Stimulated activated CD4-positive, alpha-beta T cell treated with anti-CD3 and anti-CD28 coated beads, Interleukin-15, amount 100 ng/mL, for 48 hours (primary cell): ENCODE measurements at places on chromosomes 1 and 21.

DNA sequence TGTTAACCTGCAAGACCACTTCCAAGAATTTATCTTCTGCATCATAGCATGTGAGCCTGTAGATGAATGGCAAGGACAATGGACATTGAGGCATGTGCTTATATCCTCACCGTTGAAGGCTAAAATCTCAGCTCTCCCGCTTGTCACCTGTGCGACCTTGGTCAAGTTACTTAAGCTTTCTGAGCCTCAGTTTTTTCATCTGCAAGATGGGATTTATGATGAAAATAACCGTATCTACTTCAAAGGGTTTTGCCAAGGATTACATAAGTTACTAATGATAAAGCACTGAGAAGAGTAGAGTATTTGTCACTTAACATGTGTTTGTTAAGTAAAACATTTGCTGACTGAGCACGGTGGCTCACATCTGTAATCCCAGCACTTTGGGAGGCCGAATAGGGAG, 14.9 kb downstream of the RAP1GAP start:
- no peak for DNase-seq

DNA sequence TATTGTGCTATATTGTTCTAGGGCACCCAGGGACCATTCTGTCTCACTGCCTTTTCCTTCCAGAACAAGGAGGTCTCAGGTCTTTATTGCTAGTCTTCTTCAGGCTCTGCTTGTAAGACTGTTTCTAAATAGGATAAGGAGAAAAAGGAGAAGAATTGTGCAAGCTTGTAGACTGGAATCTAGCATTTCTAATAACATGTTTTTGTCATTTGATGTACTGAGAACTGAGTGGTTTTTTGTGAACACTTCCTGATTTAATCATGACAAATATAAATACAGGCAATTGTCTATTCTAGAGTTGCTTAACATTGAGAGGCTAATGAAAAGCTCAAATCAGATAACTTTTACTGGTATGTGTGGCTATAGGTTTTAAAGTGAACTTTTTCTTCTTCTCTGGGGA, 77.6 kb downstream of the CLIC4 start:
- no peak for DNase-seq

DNA sequence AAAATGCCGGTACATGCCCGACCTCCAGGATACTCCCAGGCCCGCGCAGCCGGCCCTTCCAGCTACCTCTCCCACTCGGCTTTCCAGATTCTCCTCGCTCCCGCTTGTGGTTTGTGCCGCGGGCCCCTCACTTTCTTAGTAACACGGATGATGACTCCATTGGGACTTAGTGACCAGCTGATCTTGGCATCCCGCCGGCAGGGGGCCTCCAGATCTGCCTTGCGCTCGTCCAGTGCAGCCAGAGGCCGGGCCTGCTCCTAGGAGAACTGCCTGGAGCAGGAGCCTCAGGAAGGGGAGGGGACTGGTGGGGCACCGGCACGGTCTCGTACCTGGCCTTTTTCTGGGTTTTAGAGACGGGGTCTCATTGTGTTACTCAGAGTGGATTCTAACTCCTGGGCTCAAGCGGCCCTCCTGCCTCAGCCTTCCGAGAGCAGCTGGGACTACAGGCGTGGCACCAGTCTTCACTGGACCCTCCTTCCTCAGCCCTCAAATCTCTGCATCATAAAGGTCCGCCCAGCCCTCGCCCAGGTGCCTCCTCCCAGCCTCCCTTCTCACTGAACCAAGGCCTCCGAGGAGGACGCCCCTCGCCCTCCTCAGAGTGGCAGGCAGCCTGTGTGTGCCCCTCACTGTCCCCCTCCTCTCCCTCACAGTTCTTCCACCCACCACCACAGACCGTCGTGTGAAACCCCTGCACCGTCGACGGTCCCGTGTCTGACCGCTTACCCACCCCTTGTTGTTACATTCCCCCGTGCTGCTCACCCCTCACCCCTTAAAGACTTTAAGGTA, 78.6 kb downstream of the SLC25A24 start:
- no peak for DNase-seq

DNA sequence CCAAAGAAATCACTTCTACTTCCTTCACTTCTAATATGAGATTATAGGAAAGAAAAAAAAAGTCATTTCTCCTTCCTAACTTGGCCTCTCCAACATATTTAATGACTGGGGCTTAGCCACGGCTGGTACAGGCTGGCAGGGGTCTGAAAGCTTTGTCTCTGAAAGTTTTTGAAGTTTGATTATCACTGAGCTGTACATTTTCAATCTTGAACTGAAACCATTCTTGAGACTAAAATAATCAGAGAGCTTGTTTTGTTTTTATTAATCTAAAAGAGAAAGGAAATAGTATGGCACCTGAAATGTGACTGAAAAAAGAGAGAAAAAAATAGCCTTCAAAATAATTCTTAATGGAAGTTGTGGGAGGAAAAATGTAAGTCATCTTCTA, 3.8 kb upstream of the KRTAP19-8 start:
- DNase-seq: no peak

DNA sequence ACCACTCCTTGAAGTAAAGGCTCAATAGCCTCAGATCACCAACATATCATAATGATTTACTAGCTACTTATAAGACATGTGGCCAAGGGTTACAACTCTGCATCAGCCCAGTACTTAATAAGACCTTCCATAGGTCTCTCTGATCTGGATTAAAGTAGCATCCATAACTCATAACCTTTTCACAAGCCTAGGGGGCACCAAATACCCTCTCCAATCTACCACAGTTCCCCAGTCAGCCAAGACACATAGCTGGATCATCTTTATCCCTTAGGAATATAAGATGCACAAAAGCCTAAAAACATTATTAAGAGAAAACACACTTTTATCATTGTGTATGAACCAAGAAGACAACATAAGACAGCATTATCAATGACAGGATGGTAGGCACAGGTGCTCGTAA, 22.1 kb downstream of the SSX2IP start:
- no peak for DNase-seq

- no peak for DNase-seq
These were observed 9.0 kb downstream of the TRIM67 start for GRCh38 chr1:231170875-231171274.

DNA sequence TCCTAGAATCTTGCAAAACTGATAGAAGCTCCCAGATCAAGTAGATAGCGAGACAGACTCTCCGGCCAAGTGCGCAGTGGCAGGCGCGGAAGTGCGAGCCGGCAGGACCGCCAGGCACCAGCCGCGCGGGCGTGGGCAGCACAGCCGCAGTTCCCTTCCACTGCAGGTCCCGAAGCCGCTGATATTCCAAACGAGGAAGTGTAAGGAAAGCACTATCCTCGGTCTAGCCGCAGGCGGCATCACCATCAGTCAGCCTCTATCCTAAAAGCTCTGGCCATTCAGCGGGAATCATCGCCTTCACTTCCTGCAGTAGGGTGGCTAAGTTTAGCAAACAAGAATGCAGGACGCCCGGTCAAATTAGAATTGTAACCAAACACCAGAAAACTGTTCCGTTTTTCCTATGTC, 710 bp downstream of the GLRX2 start:
- DNase-seq: no peak

- DNase-seq: no peak
These were observed 404 bp downstream of the NR0B2 start for GRCh38 chr1:26913389-26913753.

DNA sequence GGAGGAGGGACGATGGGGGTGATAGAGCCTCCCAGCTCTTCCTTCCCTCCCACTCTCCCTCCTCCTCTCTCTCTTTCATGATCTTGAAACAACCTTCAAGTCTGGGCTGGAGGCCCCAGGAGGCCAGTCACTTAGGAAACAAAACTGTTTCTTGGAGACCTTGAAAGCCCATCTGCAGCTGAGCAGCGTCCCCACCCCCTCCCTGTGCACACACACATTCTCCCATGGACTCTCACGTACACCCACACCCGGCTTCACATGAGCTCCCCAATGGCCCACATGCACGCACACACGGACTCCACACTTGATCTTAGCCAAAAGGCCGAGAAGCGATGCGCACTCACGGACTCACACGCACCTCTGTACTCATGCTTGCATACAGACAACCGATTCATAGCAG, 3.2 kb upstream of the ATP1A2 start:
- DNase-seq: no peak

DNA sequence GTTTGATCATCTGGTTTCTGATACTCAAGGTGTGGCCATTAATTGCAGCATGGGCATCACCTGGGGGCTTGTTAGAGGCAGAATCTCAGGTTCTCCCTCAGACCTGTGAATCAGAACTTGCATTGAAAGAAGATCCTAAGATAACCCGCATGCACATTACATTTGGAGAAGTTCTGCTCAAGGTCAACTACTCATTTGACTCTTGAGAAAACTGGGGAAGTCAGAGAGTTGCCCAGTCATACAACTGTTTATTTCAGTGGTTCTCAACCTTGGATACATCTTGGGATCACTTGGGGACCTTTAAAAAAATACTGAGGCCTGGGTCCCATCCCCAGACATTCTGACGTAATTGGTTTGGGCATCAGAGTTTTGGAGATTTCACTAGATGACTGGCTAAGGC, 30.5 kb downstream of the CAMTA1 start:
- no peak for DNase-seq

- DNase-seq: no peak
These were observed 294.6 kb downstream of the TTLL7 start for GRCh38 chr1:83704350-83704749.

GRCh38 chr21:45126983-45127382, 52.6 kb downstream of the ADARB1 start:
- DNase-seq: no peak

DNA sequence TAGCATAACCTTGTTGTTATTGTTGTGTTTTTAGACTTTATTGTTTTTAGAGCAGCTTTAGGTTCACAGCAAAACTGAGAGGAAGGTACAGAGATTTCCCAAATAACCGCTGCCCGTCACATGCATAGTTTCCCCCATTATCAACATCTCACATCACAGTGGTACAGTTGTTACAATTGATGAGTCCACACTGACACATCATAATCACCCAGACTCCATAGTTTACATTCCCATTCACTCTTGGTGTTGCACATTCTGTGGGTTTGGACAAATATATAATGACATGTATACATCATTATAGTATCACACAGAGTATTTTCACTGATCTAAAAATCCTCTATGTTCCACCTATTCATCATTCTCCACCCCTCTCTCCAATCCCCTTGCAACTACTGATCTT, 25.9 kb upstream of the TOR3A start:
- no peak for DNase-seq

GRCh38 chr1:170789063-170789462, 125.1 kb downstream of the PRRX1 start:
- DNase-seq: no peak

- no peak for DNase-seq
These were observed 17.3 kb upstream of the FGR start for GRCh38 chr1:27652111-27652864.

GRCh38 chr1:118264343-118264742, 79.3 kb upstream of the SPAG17 start:
- DNase-seq: no peak
